GM13976 (cell line): ENCODE measurements at places on chromosomes 16 and 17.

DNA sequence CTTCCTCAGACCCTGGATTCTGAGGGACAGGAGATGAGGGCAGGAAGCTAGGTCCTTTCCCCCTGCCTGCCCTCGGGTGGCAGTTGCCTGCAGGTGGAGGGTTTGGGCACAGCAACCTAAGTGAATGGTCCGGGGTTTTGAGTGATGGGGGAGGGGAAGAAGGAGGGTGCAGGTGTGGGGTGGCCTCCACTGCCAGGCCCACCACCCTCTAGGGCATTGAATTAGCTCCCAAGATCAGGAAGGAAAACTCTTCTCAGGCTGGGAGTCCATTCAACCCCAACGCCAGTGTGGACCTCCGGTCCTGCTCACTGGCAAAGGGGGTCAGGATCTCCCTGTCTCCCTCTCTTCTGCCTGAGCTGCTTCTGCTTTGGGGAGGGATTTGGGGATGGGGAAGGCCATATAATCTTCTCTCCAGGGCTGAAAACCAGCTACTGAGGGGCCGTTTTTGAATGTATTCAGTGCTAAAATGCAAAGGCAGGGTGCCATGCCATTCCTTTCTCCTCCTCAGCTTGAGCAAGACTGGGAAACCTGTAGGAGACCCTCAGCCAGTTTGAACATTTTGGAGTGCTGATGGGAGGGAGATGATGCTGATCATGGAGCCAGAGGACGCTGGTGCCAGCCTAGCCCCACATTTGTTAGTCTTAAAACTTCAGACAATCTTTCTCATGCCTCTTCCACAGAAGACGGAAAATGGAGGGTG lies 18.8 kb downstream of the GRB7 start:
- no peak for DNase-seq

GRCh38 chr17:38674014-38674748 lies 576 bp downstream of the EPOP start:
- no peak for DNase-seq

DNA sequence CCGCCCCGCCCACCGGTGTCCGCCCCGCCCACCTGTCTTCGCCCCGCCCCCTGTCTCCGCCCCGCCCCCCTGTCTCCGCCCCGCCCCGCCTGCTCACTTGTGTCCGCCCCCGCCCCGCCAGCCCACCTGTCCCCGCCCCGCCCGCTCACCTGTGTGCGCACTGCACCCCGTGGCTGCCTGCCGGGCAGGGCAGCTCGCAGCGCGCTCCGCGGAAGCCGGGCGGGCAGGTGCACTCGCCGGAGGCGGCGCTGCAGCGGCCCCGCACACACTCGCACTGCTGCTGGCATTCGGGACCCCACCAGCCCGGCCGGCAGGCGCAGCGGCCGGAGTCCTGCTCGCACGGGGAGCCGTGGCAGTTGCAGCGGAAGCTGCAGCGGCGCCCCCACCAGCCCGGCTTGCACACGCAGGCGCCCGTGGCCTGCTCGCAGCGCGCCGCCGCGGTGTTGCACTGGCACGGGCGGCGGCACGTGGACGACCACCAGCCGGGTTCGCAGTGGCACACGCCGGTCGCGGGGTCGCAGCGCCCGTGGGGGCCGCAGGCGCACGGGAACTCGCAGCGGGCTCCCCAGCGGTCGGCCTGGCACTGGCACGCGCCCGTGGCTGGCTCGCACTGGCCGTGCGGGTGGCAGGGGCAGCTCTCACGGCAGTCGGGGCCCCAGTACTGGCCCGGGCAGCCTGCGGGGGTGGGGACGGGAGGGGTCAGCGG lies 2.1 kb downstream of the SCARF1 start:
- peak; percentile 81 for DNase-seq

DNA sequence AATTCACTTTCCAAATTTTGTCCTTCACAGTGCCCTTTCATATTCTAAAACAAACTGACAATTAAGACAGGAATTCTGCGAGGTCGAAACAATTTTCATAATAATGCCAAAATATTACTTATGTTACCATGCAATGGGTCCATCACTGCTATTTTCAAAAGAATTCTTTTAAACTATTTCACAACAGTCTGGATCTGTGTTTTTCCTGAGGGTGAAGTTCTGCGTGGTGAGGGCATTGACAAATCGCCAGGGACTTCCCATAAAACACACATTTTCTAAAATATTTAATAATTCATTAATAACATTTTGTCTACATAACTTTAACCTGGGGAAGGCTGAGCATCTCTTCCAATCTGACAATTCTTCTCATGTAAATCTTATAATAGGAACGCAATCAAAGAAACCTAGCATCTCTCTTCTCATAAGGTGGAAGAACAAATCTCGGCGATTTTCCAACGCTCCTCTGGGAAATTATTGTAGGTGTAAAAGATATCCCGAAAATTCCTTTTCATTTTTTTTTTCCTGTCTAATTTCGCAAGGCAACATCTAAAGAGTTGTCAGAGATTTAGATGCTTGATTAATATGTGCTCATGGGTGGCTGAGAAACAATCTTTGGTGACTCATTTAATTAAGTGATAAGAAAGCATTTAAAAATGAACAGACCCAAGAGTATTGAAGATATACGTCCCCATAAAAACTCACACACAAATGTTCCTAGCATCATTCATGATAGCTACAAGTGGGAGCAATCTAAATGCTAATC lies 41.5 kb downstream of the CALB2 start:
- DNase-seq, result no peak

DNA sequence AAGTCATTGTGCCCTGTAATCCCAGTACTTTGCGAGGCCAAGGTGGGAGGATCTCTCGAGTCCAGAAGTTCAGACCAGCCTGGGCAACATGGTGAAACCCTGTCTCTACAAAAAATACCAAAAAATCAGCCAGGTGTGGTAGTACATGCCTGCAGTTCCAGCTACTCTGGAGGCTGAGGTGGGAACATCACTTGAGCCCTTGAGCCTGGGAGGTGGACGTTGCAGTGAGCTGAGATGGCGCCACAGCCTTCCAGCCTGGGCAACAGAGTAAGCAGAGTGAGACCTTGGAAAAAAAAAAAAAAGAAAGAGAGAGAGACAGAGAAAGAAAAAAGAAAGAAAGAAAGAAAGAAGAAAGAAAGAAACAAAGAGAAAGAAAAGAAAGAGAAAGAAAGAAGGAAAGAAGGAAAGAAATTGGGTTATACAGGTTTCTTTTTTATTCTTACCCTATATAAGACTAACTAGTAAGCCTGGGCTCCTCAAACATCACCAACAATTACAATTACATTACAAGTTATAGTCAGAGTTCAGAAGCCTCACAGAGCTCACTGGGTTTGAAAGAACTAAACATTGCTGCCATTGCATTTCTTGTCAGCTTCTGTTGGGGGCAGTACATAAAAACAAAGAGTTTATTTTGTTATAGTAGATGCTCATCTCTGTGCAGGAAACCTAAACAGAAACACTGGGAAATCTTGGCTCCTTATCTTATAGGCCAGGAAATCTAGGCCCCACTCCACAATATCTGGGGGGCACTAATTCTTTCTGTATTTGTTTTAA lies 6.7 kb upstream of the ABCA9 start:
- DNase-seq, result no peak
